ENCODE measurements at places on chromosomes 1 and 21.

GRCh38 chr21:45792682-45793383 is 149.3 kb downstream of the PCBP3 start:
- DNase-seq: no peak

- DNase-seq: no peak
These were observed 34.5 kb downstream of the PARP1 start for GRCh38 chr1:226373376-226373775.

GRCh38 chr1:55061706-55062321 is 22.5 kb downstream of the PCSK9 start:
- DNase-seq: no peak

- DNase-seq: no peak
These were observed 29.4 kb downstream of the MIER1 start for GRCh38 chr1:66954208-66954607.

GRCh38 chr1:193498088-193498655 is 311.8 kb upstream of the B3GALT2 start:
- DNase-seq: no peak

Measured in stimulated activated CD4-positive, alpha-beta T cell treated with anti-CD3 and anti-CD28 coated beads, TNF-alpha, amount 100 ng/mL, for 4 hours (primary cell).